ENCODE measurements at places on chromosomes 7 and 10. TPM values are rescaled to one million over a fixed set of nuclear protein-coding genes. Genes with fewer than 3 reads are reported as not detected.

RAB19 gene
- 0.84 TPM for total RNA-seq

GRCh38 chr10:79454259-79454658, 8.8 kb upstream of the ZCCHC24 start:
- no peak overlapping the region for H3K27ac ChIP-seq
- H3K4me3 ChIP-seq: no peak overlapping the region
- H3K4me1 ChIP-seq: no peaks in the 10 kb centered on the region
- H3K36me3 ChIP-seq: no peaks in the 10 kb centered on the region
- DNase-seq: no peak
- H3K27me3 ChIP-seq: no peaks in the 10 kb centered on the region

NUTM2E gene
- total RNA-seq: not detected

DNA sequence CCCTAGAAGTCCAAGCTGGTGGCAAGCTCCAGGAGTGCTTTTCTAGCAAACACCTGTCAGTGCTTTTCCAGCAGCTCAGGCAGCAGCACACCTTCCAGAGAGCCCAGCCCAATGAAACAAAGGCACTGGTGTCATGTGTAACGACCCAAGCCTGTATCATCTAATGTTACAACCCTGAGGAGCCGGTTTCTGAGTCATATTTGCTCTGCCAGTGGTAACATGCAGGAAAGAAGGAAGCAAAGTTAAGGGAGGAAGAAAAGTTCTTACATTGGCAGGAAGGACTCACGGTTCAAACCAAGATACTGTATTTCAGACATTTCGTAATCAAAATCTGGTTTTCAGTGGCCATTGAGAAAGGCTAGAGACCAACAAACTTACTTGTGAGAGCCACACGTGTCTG, at the start of gene ANKRD22:
Gene ANKRD22, minus strand, starts transcription at position 139 of the 400 bp plus-strand sequence. CDS start 237 bp downstream, outside the sequence.
- H3K27me3 ChIP-seq: no peaks in the 10 kb centered on the region
- no peak within 1 kb of the TSS for H3K4me3 ChIP-seq
- no peak for DNase-seq
- peaks cover 27% of the 10 kb centered on the region for H3K4me1 ChIP-seq

DNA sequence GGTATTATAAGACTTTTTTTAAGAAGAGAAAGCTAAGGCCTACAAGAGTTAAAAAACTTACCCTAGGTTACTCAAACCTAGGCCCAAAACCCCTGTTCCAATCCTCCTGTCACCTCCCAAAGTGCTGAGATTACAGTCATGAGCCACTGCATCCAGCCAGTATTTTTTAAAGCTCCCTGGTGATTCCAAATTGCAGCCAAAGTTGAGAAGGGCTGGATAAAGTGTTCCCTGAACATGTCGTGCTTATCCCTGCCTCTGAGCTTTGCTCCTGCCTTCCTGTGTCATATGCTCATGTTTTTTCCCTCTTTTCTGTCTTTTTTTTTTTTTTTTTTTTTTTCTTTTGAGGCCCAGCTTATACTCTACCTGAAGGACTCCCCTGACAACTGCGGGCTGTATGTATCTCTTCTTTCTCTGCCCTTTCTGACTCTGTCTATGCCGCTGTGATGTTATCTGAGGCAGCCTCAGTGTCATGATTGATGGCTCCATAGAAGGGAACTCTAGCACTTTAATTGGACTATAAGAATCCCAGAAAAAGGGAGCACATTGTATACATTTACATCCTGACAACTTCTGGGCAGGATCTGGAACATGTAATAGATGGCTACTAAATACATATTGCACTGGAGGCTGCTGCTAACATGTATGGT, 8.0 kb downstream of the AKR1B10 start:
- H3K27me3 ChIP-seq: no peaks in the 10 kb centered on the region
- no peak overlapping the region for H3K4me3 ChIP-seq
- no peak overlapping the region for H3K27ac ChIP-seq

FAM237B gene
- not detected for total RNA-seq

DNA sequence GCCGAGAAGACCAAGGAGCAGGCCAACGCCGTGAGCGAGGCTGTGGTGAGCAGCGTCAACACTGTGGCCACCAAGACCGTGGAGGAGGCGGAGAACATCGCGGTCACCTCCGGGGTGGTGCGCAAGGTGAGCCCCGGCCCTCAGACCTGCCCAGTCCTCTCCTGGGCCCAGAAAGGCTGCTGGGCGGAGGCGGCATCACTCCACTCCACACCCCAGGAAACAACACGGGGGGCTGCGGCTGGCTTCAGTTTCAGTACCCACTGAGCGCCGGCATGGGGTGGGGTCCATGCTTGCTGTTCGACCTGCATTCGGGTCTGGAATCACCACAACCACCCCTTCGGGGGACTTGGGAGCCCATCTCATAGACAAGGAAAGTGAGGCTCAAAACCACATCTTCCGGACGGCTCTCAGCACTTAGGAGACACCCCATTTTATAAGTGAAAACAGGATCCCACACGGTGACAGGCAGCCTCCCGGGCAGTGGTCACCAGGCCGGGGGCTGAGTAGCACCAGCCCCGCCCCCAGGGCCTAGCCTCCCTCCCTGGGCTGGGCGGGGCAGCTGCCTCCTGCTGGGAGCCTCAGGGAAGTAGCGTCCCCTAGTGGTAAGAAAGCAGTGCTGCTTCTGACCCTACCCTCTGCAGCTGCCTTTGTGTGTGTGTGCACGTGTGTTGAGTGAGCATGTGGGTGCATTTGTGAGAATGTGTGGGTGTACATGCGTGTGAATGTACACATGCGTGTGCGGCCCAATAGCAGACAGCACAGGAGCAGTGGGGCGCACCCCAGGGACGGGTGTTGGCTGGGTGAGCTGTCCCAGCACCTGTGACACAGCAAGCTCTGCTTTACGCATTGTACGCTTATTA, 1.8 kb downstream of the SNCG start:
- H3K4me3 ChIP-seq: no peak overlapping the region
- H3K4me1 ChIP-seq: peaks cover 8% of the 10 kb centered on the region
- no peak overlapping the region for H3K27ac ChIP-seq

DNA sequence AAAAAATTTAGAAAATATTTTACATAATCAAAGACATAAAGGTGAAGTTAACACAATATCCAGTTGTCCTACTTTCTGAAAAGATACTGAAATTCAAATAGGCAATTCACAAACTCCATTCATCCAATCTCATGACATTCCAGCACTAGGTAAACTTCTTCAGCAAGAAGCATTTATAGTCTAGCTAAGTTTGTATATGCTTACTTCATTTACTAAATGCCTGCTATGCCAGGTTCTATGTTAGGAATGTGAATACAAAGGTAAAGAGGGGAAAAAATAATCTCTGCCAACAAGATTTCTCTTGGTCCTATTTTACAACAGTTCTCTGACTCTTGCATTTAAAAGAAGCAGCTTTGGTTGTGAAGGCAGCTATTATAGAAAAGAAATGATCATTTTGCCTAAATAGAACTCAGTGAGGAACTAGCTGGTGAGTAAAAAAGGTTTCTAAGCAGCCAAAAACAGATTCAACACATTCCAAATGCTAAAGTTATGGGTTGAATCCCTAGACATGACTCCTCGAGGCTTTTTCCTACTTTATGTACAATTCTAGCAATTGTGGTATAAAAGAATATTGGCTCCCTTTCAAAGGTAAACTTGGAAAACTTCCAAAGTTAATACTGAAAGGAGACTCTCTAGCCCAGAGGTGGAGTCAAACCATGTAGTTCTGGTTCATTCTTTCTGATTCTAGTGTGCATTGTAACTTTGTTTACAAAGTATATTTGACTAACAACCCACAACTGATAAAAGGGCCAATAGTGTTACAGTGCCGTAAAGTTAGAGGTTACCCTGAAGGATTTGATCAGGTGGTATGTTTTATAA, 30.9 kb upstream of the KLHL7 start:
- H3K27me3 ChIP-seq: no peaks in the 10 kb centered on the region
- no peak overlapping the region for H3K27ac ChIP-seq
- DNase-seq: no peak
- H3K4me3 ChIP-seq: no peak overlapping the region
- H3K36me3 ChIP-seq: no peaks in the 10 kb centered on the region

OPN4 gene
- total RNA-seq: not detected

- DNase-seq: no peak
- H3K4me1 ChIP-seq: no peaks in the 10 kb centered on the region
- H3K36me3 ChIP-seq: no peaks in the 10 kb centered on the region
- H3K4me3 ChIP-seq: no peak overlapping the region
- no peaks in the 10 kb centered on the region for H3K27me3 ChIP-seq
These were observed 140.2 kb downstream of the PRKG1 start for GRCh38 chr10:51214207-51215196.

- DNase-seq: no peak
- no peaks in the 10 kb centered on the region for H3K27me3 ChIP-seq
- H3K27ac ChIP-seq: no peak overlapping the region
- H3K4me3 ChIP-seq: no peak overlapping the region
These were observed 107.5 kb upstream of the ANLN start for GRCh38 chr7:36281945-36282717.

DNA sequence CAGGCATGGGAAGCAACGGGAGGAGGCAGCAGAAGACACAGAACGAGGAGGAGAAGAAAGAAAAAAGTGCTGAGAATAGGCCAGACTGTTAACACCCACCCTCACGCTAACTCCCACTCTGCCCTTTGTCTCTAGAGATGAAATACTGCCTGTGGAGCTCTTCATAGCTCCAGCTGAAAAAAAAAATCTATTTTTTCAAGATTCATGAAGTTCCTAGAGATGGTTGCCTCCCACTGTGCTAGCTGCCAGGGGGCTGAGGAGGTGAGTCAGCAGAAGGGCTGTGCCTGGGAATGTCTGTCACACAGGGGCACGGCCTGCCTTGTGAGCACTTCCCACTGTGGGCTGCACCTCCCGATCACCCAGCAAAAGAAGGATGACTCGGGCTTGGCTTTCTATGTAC, 144.5 kb downstream of the RNF216 start:
- H3K4me3 ChIP-seq: no peak overlapping the region
- H3K27me3 ChIP-seq: no peaks in the 10 kb centered on the region
- H3K27ac ChIP-seq: no peak overlapping the region
- peaks cover 2% of the 10 kb centered on the region for H3K36me3 ChIP-seq
- no peak for DNase-seq

DNA sequence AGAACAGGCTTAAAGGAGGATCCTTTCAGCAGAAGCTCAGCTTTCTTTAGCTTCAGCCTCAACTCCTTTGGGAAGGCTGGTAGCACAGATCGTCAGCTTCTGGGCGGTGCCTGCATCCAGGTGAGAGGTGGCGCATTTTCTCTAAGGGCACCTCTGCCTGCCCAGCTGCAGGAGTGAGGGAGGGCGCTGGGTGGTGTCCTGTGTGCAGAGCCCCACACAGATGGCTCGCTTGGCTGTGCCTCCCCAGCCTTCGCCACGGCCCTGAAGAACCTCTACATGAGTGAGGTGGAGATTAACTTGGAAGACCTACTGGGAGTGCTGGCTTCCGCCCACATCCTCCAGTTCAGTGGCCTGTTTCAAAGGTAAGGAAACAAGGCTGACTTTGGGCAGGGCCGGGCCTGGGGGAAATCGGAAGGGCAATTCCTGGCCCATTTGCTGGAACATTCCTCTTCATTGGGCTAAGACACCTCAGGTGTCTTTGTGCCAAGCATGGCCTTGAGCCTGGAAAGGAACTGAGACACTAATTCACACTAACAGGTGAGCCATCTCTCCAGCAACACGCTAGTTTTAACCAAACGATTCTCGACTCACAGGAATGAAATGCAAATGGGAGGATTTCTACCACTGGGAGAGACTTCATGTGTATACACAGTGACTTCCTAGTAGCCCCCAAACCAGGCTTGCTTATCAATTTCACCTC, 19.9 kb downstream of the BTBD16 start:
- no peak overlapping the region for H3K4me3 ChIP-seq
- no peak overlapping the region for H3K27ac ChIP-seq

GRCh38 chr10:454860-455259, 234.6 kb downstream of the DIP2C start:
- no peak overlapping the region for H3K4me3 ChIP-seq
- H3K4me1 ChIP-seq: no peaks in the 10 kb centered on the region
- DNase-seq: no peak

SEMA3A gene
- 0.25 TPM for total RNA-seq

DNA sequence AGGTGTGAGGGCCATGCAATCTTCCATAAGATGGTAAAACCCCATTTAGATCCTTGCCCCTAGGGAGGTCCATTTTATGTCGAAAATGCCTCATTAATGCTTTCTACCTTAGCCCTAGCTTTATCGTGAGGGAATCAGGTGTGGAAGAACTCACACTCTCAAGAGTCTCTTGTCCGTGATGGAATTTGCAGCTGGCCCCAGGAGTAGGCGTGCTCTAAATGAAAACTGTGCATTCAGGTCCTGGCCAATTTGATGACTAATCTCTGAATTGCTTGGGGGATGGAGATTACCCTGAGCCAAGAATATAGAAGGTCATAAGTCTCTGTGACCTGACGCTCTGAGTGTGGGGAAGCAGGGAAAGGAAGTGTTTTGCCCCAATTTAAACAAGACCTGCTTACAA, 6.6 kb downstream of the C10orf90 start:
- no peak for DNase-seq
- H3K4me3 ChIP-seq: no peak overlapping the region
- no peaks in the 10 kb centered on the region for H3K27me3 ChIP-seq
- H3K27ac ChIP-seq: no peak overlapping the region

DNA sequence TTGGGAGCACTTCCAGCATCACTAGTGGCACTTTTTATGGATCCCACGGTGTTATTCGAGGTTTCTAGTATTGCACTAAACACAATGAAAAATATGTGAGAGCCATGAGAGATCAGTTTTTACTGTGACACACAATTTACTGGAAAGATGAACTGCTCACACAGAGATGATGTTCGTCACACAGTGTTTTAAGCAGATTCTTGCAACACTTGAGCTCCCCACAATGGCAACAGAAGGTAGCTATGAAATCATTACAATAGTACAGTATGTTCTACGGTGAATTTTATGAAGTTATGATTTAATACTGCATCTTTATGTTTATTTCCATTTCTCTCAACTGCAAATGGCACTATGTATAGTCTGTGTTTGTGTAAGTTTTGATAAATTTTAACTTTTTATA, 27.4 kb upstream of the ENTPD1 start:
- DNase-seq: no peak
- H3K27ac ChIP-seq: no peak overlapping the region
- no peaks in the 10 kb centered on the region for H3K4me1 ChIP-seq

DNA sequence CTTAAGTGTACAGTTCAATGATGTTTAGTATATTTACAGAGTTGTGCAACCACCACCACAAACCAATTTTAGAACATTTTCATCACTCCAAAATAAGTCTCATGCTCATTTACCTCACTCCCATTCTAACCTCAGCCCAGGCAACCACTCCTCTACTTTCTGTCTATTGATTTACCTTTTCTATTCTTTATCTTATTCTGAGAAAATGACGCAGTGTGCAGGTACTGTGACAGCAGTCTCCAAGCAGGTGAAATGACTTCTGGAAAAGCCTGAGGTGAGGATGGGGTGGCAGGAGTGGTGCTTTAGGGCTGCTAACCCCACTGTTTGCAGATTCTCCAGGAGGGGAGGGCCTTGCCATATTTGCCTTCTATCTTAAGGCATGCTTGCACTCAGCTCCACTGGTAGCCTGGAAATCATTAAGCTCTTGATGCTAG, 39.5 kb downstream of the GARS1 start:
- H3K4me3 ChIP-seq: no peak overlapping the region
- DNase-seq: no peak
- H3K4me1 ChIP-seq: no peaks in the 10 kb centered on the region
- H3K27ac ChIP-seq: no peak overlapping the region
- H3K36me3 ChIP-seq: peaks cover 11% of the 10 kb centered on the region

- no peak overlapping the region for H3K27ac ChIP-seq
- no peaks in the 10 kb centered on the region for H3K36me3 ChIP-seq
- H3K27me3 ChIP-seq: no peaks in the 10 kb centered on the region
- peaks cover 17% of the 10 kb centered on the region for H3K4me1 ChIP-seq
These were observed 20.7 kb downstream of the PDGFA start for GRCh38 chr7:498678-499641.

GRCh38 chr7:112225006-112225405, 18.5 kb downstream of the ZNF277 start:
- H3K4me3 ChIP-seq: no peak overlapping the region
- H3K4me1 ChIP-seq: peaks cover 11% of the 10 kb centered on the region
- H3K27me3 ChIP-seq: no peaks in the 10 kb centered on the region
- H3K36me3 ChIP-seq: no peaks in the 10 kb centered on the region
- no peak overlapping the region for H3K27ac ChIP-seq

ABCB4 gene
- 6.7 TPM for total RNA-seq

PTN gene
- 0.50 TPM for total RNA-seq
